NCI-H1092 (cell line): ENCODE measurements at places on chromosomes 7 and 10.
A peak's percentile ranks its signal among the peaks of the same experiment; 100 is the strongest.

DNA sequence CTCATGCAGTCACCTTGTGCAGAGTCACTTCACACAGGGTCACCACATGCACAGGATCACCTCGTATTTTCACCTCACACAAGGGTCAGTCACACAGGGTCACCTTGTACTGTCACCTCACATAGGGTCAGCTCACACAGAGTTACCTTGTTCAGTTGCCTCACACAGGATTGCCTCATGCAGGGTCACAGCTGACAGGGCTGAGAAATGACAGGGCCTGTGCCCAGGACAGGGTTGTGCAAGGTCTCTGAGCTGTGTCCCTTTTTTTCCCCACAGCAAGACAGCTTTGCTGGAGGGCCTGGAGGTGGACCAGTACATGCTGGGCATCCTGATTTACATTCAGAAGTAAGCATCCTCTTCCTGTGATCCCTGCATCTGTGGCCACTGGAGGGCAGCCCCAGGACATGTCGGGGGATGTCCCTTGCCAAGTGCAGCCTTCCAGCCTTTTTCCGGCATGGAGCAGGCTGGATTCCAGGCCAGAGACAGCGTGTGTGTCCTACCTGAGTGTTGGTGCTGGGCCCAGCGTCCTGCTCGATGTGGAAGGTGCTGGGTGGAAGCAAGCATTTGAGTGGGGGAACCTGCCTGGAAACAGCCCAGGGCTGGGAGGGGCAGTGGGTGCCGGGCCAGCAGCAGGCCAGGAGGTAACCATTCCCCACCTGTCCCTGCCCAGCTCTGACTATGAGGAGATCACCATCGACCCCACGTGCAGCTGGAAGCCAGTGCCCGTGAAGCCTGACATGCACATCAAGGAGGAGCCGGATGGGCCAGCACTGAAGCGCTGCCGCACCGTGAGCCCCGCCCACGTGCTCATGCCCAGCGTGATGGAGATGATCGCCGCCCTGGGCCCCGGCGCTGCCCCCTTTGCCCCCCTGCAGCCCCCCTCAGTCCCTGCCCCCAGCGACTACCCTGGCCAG is 16.3 kb downstream of the ZMIZ2 start:
- DNase-seq: no peak

DNA sequence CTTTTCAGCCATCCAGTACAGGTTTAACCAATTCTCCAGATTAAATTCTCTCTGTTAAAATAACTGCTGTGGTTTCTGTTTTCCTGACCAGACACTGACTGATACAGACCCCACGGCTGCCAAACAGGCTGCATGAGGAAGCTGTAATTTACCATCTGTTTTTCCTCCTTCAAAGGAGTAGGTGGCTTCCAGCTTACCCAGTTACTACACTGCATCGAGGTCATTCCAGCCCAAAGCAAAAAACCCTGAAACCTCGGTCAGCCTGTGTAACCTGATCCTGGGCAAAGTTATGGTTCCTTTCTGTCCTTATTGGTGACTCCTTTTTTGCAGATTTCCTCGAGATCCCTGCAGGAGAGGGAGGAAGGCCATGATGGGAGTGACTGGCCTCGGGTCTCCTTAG is 27.9 kb upstream of the LOXL4 start:
- DNase-seq: no peak

DNA sequence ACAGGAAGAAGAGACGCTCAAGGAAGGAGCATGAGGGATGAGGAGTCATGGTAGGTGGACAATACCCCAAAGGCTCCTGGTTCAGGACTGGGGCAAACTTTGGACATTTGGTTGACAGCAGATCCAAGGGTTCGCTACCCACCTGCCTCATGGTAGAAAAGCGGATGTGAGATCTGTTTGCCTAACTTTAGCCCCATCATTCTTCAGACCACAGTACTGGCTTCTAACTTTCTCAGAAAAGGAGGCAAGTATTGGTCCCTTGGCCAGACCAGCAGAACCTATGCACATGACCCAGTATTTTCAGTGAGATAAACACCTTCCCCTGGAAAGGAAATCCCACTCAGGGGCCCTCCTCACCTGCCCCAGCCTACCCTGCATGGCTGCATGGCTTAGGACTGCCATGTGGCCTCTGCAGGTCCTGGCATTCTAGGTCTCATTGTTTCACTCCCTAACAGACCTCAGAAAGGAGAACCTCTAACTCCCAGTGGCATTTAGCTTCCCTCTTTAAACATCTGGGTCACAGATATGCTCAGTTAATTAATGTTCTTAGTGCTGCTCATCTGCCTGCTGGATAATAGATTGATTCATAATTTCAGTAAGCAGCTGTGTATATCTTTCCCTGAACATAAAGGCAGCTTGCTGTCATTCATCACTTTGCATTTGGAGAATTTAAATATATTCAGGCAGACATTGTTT is 574.1 kb downstream of the GALNT17 start:
- no peak for DNase-seq

GRCh38 chr7:78020136-78020873 is 221.7 kb downstream of the PHTF2 start:
- peak; percentile 70 for DNase-seq

- DNase-seq: no peak
Observed at GRCh38 chr10:6763423-6763822, 183.3 kb upstream of the PRKCQ start.

- DNase-seq: no peak
Observed at GRCh38 chr10:28367929-28368484, 65.1 kb upstream of the MPP7 start.

DNA sequence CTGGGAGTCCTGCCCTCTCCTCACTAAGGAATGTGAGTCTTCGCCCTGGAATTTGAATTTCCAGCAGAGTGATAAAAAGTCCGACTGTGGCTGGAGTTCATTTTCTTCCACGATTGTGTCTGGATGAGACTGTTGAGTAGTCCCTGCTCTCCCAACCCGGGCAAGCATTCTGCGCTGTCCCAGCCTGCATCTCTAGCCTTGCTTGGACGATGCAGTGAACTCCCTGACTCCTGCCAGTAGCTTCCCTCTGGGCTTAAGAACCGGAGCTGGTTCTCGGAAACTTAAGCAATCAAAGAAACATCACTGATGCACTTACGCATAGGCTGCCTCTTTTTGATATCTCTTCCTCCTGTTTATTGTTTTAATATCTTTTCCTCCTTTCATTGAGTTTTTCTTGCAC is 116.0 kb upstream of the FZD8 start:
- DNase-seq: no peak

DNA sequence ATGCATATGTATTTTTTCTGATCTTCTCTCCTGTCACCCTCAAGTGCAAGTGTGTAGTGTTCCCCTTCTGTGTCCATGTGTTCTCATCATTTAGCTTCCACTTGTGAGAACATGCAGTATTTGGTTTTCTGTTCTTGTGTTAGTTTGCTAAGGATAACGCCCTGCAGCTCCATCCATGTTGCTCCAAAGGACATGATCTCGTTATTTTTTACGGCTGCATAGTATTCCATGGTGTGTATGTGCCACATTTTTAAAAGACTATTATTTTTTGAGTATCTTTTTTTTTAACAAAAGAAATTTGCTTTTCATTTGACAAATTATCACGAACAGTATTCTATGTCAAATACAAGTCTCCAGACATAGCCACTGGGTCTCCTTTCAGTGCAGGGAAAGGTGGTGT is 110.1 kb upstream of the ZNF746 start:
- DNase-seq: no peak

DNA sequence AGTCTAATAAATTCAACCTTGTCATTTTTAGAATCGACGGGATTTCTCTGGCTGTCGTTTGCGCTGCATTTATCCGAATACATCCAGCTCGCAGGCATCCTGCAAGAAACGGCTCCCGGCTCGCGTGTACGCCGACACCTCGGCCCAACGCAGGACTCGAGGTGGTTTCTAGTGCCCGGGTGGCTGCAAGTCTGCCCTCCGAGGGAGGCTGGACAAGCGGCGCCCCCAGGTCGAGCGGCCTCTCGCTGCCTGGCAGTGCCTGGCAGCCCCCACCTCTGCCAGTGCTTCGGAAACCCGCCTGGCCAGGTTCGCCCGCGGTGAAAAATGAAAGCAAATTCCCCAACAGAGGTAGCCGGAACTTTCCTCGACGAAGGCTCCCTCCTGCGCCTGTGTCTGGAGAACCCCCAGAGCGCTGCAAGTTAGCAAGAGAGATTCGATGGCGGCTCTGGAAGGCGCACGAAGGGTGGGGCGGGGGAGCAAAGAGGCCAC is 5.7 kb upstream of the ZNF503 start:
- no peak for DNase-seq

DNA sequence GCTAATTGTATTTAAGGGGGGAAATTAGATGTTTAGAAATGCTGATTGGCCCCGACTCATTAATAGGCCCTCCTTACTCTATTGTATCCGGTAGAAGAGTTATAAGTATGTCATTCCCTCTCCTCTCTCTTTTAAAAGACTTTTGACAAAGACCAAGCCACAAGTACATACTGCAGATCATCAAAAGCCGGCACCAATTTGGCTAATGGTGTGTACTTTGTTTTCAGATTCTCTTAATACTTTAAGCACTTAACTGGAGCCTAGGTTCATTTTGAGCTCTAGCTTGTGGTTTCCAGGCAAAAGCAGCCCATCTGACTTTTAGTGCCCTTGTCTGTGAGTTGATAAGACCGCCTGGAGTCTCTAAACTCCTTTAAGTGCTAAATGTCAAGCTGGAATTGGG is 210.0 kb upstream of the LYZL1 start:
- no peak for DNase-seq

GRCh38 chr10:43084812-43085211 is 7.9 kb downstream of the RET start:
- DNase-seq: no peak

GRCh38 chr7:14690075-14690474 is 212.5 kb downstream of the DGKB start:
- DNase-seq: no peak

DNA sequence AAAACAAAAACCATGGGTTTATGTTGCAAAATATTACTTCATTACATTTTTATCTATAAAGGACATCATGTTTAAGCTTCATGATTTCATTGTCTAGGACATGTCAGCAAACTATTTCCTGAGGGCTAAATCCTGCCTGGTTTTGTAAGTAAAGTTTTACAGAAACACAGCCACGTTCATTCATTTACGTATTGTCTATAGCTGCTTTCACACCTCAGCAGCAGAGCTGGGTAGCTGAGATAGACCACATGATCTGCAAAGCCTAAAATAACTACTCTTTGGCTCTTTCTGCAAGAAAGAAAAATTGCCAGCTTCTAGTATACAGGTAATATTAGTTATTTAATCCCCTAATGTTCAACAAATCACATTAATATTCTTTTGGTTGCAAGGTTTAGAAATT is 12.7 kb upstream of the PIP4K2A start:
- no peak for DNase-seq

- DNase-seq: no peak
Observed at GRCh38 chr10:89206402-89207180, 526 bp downstream of the CH25H start.

- no peak for DNase-seq
Observed at GRCh38 chr7:114854369-114854768, 67.5 kb upstream of the MDFIC start.

DNA sequence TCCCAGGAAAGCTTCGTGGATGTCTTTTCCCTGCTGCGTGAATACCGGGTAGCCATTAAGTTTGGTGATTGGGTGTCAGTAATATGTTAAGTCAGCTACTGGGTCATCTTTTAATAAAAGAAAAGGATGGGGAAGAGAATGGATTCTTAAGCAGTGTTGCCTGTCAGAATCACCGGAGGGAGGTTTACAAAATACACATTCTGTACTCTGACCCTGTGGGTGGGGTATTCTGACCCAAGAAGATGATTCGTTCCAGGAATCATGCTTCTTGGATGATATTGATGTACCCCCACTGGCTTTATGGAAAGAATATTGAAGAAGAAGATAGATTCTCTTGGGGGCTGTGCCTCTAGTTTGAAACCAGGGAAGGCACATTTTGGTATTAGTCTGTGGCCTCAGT is 18.3 kb downstream of the SGPL1 start:
- DNase-seq: no peak

- no peak for DNase-seq
Observed at GRCh38 chr10:70950037-70950436, 61.7 kb upstream of the PCBD1 start.

- no peak for DNase-seq
Observed at GRCh38 chr7:5005066-5005465, 40.6 kb upstream of the RBAK start.

DNA sequence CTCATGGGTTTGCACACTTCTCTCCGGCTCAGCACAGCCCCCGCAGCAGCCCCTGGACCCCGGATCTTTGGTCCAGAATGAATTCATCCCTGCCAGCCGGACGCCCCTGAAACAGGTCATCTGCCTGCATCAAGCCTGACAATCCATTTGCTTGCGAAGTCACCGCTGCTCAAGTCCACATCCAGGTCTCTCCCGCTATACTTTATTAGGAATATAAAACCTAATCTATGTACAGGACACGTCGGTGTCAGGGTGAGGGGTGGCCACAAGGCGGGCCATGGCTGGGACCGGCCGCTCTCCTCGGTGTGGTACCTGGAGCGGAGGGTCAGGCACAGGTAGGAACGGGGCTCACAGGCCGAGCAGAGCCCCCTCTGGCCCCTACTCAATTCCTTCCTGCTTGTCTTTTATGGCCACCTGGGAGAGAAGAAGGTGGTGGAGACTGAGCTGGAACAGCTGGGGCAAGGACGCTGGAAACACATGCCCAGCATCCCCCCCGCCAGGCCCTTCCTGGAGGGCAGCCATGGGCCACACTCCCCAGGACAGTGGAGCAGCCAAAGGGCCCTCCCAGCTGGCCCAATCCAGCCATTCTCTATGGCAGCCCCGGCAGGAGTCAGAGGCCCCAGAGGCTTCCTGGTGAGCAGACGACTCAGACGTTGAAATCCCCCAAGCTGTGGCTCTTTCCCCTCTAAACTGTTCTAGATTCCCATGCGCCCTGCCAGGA is 5.3 kb downstream of the POLR2J start:
- DNase-seq: no peak

DNA sequence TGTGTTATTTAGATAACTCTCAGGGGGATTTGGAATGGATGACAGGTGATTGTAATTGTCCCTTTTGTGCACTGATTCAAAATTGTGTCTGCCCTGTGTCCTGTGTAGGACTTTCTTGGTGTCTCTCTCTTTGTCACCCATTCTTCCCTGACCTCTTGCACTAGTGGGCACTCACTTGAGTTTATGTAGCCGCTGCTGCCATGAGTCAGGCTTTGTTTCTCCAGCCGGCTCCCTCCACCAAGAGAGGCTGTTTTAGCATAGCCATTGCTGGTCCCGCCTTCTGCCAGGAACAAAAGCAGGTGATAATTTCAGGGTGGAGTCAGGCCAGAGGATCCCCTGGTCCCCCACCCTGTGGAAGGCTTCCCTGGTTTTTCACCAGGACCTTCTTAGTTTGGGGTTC is 8.4 kb downstream of the COL17A1 start:
- DNase-seq: no peak

DNA sequence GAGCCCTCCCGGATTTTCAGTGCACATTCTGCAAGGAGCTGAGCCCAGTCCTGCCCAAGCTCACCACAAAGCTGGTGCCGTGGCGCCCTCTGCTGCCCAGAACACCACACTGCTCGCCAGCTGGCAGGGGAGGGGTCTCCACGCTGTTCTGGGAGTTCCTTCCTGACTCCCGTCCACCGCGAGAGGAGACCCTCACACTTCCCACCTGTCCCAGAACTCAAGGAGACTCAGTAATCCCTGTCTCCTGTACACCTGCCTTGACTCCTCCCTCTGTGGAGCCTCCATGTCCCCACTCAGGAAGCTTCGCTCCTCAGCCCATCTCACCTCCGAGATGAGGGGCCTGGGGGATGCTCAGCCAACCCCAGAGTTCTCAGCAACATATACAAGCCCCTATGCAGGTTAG is 11.3 kb downstream of the C10orf105 start:
- DNase-seq: peak; percentile 5
